ENCODE measurements at places on chromosomes 3 and 15.

DNA sequence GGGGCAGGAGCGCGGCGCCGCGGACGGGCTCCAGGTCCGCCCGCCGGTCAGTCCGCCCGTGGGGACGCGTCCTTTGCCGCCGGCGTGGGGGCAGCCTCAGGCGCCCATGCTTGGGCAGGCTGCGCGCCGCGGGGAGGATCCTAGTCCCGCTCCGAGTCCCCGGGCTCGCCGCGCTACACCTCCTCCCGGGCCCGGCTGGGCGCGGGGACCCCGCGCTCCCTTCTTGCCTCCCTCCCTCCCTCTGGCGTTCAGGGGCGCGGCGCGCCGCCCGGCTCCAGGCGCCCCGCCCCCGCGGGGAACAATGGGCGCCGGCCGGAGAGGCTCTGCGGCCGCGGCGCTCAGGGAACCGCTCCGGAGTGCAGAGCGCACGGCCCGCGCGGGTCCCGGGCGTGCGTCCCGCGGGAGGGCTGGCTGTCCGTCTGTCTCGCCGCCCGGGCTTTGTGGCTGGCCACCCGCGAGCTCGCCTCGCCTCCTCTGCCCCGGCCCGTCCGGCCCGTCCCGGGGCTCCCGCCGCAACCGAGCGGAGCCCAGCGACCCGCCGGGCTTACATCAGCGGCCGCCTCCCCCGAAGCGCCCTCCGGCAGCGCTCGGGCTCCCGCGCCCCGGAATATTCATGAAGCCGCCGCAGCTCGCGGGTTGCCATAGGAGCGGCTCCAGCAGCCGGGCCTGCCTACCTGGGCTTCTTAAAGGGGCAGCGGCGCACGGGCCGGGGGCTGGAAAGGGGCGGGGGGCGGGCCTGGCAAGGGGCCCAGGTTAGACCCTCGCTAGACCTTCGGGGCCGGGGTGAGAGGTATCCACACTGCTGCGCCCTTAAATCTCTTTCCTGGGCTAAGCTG, at the start of gene HCN4:
TSS of gene HCN4 (minus strand) at position 658 of the 836 bp plus-strand sequence. CDS start 688 bp downstream, outside the sequence.
- DNase-seq: no peak

DNA sequence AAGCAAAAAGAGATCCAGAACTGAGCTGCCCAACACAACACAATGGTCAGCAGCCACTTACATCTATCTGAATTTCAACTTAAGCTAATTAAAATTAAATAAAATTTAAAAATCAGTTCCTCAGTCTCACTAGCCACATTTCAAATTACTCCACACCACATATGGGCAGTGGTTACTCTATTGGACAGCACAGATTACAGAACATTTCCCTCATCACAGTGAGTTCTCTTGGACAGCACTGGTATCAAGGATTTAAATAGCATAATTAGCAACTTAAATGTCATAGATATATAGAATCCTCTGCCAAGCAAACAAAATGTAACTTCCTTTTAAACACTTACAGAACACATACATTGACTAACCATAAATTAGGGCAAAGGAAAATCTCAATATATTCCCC, 64.4 kb downstream of the KBTBD12 start:
- DNase-seq: no peak

DNA sequence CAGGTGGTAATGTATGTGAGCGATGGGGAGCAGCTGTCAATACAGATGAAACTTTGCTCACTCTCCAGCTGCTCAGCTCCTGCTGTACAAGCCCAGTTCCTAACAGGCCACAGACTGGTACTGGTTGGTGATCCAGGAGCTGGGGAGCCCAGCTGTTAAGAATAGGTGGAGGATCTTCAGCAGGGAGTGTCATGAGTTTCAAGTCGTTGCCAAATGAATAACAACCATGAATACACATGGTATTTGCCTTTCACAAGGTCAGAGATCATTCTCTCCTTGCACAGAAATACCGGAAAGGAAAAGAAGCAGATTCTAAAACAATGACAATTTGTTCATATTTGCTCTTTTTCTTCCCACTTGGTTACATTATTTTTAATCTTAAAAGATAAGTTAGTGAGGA, 5.1 kb downstream of the PLSCR1 start:
- DNase-seq: no peak

DNA sequence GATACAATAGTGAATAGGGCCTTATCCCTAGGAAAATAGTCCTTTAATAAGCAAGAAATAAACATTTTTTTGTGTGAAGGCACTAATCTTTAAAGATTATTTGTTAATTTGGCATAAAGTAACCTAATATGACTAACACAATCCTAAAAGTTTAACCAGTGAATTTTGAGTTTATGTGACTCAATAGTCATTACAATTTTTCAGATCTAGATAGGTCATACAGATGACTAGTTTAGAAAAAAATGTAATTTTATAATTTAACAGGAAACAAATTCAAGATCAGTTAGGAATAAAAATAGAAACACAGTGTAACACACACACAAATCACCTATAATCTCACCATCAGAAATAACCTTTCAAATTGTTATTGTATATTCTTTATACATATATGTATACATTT, 620.7 kb upstream of the ALCAM start:
- DNase-seq: no peak

- DNase-seq: no peak
Observed at GRCh38 chr3:187802203-187802927, 57.1 kb upstream of the BCL6 start.

DNA sequence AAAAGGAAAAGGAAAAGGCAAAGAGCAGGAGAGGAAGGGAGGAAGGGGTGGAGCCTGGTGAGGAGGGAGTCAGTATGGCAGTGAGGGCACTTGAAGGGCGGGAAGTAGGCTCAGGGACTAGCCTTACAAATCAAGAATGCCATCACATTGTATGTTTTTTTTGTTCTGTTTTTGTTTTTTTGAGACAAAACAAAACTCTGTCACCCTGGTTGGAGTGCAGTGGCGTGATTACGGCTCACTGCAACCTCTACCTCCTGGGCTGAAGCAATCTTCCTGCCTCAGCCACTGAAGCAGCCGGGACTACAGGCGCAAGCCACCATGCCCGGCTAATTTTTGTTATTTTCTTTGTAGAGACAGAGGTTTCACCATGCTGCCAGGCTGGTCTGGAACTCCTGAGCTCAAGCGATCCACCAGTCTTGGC, 10.5 kb upstream of the PIK3CB start:
- no peak for DNase-seq

- DNase-seq: no peak
Observed at GRCh38 chr15:68620721-68621527, 42.1 kb downstream of the CORO2B start.

DNA sequence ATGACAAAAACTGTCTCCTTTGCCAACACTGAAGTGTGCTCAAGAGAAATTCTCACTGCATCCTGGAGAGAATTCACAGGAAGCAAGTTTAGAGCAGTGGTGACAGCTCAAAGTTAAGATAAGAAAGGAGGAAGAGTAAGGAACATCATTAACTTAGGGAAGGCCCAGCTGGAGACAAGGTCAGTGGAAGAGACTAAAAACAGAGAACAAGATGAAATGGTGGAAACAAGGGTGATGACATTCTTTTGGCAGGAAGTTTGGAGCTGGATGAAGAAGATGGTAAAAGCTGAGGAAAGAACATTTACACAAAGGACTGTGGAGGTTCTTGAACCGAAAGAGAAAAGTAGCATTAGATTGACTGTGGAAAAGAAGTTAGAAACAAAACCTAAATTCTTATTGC, 6.7 kb upstream of the SUCLG2 start:
- no peak for DNase-seq

- no peak for DNase-seq
Observed at GRCh38 chr15:95825208-95825607, 505.3 kb upstream of the NR2F2 start.

GRCh38 chr15:77967798-77968197, 109.7 kb downstream of the TBC1D2B start:
- no peak for DNase-seq

- DNase-seq: no peak
Observed at GRCh38 chr3:66489581-66489980, 11.2 kb downstream of the LRIG1 start.

- DNase-seq: no peak
Observed at GRCh38 chr3:108035751-108036150, 55.1 kb downstream of the CD47 start.

DNA sequence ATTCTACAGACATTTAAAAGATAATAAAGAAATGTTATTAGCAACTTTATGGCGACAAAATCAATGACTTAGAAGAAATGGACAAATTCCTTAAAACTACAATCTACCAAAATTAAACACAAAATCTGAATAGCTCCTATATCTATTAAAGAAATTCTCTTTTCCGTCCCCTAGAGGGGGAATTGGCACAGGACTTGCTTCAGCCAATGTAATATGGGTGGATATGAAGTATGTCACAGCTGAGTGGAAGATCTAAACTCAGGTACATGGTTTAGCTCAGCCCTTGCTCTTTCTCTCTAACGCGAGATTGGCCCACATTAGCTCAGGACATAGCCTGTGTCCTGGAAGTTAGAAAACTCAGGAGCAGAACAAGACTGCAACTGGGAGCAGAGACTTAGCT, 79.3 kb downstream of the DNAH12 start:
- DNase-seq: no peak

- DNase-seq: no peak
Observed at GRCh38 chr3:186413615-186414415, 51.8 kb upstream of the DGKG start.

GRCh38 chr3:133874344-133874743, 21.3 kb downstream of the RAB6B start:
- no peak for DNase-seq

GRCh38 chr3:196788528-196788927, 48.9 kb downstream of the PAK2 start:
- no peak for DNase-seq

GRCh38 chr3:152403632-152404066, 134.9 kb downstream of the MBNL1 start:
- DNase-seq: no peak

DNA sequence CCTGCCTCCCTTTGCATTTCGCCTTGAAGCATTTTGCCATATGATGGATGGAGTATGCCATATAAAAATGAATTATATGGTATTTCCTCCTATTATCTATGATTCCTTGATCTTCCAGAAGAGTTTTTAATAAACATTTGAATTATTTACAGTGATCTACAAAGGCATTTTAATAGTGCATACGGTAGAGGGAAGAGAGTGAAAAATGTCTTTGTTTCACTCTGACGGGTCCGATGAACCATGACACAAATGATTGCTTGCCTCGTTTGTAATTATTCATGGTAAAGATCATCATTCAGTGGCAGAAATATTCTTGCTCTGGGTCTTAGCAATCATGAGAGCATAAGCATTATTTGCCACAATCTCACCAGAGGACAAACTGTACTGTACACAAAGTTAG, 1010.9 kb downstream of the NTRK3 start:
- DNase-seq: no peak

DNA sequence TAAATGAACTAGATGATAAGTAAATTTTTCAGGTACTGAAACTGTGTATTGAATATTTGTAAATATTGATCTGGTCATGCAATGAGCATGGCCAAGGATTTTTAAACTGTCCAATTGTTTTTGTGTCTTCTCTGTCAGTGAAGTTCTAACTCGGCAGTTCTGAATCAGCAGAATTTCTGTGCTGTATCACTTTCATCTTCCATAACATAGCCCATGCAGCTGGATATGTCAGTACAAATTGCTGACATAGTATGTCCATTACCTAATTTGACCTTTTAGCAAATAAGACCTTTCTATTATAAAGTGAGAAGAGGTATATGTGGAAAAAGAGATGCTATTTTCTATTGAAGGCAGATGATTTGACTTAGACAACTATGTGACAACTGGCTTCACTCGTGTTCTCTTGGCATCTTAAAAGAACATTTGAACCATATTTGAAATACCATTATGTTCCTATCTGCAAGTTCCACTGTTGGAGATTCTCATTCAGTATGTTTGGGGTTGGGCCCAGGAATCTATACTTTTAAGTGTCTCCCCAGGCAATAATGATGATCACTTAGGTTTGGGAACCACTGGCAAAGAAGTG, 90.4 kb downstream of the CMSS1 start:
- no peak for DNase-seq

DNA sequence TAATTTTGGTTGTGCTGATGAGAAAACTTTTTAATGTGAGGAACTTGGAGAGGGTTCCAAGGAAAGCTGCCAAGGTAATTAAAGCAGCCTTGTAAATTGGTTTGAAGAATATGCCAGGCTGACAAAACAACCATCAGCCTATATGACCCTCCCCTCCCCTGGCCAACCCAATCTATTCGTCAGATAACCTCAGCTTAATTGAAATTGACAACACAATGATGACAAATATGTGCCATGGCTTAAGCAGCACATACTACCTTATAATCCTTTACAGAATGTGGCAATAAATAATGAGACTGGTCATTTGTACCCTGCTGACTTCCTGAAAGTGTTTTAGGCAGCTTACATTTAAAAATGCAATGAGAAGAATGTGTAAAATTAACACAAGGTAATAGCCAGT, 118.2 kb downstream of the EFHB start:
- DNase-seq: no peak

DNA sequence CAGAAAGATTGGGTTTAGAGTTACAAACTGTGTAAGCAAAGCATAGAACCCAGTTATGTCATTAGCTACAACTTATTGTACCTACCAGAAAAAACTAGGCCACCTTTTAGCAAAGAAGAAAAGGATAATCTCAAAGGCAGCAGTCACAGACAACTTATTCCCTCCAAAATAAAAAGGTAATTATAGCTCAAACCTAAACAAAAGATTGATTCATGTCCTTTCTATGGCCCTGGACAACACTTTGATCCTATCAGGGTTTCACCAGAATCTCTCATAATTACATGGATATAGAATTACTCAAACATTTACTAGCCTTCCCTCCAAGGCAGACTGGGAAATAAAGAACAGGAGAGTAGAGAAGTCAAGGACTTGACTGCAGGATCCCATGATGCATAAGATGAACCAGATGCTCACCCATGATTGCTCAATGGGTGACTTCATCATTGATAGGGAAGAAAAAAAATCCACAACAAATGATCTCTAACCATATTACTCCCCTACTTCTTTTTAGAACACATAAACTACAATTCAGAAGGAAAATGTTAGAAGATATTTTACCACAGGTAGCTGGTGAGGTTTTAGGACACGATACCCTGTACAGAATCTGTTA, 17.4 kb downstream of the DET1 start:
- no peak for DNase-seq
